Central memory CD8-positive, alpha-beta T cell (primary cell): ENCODE measurements at places on chromosomes 1 and 21.

GRCh38 chr1:117565745-117566455 lies 39.9 kb upstream of the TENT5C start:
- peak; percentile 2 for DNase-seq

- DNase-seq, result no peak
Observed at GRCh38 chr1:231690059-231690458, 63.5 kb downstream of the DISC1 start.

DNA sequence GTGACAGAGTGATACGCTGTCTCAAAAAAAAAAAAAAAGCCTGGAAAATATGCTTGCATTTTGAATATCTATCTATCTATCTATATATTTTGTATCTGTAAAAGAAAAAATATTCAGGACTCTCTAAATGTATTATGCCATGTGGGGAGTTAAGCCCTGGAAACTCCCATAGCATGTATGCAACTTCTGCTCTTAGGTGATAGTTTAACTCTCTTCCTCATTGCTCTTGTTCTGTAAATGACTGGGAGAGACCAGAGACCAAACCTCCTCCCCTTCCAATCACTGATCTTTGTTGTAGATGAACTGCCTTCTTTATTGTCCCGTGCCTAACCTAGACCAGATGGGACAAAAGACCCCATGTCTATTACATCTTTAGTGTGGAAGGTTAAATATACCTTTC lies 37.6 kb upstream of the CAMTA1 start:
- no peak for DNase-seq

DNA sequence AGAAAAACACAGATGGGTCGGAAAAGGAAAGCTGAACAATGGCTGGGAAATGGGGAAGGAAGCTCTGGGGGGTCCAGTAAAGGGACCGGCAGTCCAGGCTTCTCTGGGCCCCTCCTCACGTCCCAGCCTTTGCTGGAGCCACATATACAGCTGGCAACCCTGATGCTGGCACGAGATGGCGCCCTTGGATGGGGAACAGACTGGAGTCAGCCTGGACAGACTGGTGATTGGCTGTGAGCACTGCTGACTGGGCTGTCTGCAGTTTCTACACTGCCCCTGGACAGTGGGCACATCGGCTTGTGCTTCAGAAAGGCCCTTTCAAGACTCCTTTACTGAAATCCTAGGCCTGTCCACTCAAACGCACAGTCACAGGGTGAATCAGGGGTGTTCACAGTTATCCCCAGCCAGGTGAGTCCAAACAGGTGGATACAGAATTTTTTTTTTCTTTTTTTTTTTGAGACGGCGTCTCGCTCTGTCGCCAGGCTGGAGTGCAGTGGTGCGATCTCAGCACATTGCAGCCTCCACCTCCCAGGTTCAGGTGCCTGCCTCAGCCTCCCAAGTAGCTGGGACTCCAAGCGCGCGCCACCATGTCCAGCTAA lies 31.1 kb upstream of the ZBTB40 start:
- no peak for DNase-seq

GRCh38 chr1:210144736-210145135 lies 87.9 kb upstream of the SERTAD4 start:
- no peak for DNase-seq

DNA sequence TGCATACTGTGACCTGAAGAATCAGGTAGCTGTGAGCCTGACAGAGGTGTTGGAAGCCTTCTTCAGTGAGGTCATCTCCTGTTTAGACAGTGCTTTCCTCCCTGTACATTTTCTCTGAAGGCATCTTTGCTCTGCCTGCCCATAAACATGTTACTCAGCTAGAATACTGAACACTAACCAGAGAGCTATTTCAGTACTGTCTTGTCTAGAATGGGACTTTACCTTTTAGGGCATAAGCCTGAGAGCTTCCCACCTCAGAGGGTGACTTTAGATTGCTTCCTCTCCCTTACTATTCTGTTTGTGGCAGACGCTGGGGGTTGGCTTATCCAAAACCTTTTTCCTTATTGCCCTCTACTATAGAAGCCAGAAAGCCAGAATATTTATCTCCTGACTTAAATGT lies 23.3 kb upstream of the ZNF326 start:
- no peak for DNase-seq

DNA sequence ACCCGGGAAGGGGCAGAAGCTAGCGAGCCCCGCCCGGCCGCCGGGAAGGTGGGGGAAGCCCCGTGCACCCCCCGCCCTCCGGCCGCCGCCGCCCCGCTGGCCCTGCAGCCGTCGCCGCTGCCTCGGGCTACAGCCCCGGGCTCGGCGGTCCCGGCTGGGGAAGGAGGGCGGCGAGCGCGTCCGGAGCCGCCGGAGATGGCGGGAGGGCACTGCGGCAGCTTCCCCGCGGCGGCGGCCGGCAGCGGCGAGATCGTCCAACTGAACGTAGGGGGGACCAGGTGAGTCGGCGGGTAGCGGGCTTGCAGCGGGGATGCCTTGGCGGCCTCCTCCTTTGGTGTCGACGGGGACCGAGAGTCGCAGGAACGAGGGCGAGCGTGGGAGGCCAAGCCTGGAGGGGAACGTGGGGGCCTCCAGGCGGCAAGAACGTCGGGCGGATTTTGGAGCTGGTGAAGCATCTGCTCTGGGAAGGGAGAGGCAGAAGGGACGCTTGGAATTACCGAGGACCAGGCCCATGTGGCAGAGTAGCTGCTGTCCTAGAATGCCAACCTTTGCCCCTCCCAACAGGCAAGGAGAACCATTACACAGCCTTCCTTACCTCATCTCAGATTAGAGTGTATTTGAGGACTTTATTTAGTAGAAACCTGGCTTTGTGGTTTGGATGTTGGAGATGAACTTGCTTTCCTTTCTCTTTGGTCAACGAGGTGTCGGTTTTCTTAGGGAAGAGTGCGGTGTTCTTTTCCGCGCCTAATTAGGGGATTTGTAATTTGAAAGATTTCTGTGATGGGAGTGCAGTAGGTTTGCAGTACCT lies 591 bp downstream of the KCTD3 start:
- no peak for DNase-seq

DNA sequence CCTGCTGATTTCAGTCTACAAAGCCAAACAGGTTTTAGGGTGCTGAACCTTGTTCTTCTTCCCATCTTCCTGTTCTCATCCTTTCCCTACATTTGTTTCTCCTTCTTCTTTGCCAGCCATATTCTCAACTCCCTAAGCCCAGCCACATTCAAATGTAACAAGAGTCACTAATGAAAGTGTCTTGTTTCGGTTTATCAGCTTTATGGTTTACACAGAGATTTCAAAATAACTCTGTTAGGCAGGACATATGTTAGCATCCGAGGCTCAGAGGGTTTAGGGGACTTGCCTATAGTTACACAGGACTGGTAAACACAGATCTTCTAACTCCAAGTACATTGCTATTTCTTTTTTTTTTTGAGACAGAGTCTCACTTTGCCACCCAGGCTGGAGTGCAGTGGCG lies 61.3 kb downstream of the NDUFS5 start:
- DNase-seq, result no peak

- no peak for DNase-seq
Observed at GRCh38 chr1:10975567-10976326, 36.7 kb upstream of the TARDBP start.

DNA sequence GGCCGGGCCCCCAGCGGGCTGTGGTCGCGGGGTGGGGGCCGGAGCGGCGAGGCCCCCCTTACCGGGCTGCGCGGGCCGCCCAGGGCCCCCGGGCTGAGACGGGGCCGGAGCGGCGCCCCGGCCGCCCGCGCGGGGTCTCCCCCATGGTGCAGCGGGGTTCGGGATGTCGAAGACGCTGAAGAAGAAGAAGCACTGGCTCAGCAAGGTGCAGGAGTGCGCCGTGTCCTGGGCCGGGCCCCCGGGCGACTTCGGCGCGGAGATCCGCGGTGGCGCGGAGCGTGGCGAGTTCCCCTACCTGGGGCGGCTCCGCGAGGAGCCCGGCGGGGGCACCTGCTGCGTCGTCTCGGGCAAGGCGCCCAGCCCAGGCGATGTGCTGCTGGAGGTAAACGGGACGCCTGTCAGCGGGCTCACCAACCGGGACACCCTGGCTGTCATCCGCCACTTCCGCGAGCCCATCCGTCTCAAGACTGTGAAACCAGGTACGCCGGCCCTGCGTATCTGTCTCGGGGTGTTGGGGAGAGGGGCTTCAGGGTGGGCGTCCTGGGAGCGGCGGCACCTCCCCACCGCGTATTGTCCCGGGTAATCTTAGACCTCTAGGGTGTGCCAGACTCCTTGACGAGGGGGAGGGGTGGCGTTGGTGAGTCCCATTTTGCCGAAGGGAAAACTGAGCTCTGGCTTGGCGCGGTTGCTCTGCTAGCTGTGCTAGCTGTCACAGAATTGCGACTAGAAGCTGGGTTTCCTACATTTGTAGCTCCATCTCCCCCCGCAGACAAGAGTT lies 745 bp downstream of the MAGI3 start:
- peak; percentile 17 for DNase-seq

- no peak for DNase-seq
Observed at GRCh38 chr1:15959827-15960446, 16.0 kb downstream of the ZBTB17 start.

DNA sequence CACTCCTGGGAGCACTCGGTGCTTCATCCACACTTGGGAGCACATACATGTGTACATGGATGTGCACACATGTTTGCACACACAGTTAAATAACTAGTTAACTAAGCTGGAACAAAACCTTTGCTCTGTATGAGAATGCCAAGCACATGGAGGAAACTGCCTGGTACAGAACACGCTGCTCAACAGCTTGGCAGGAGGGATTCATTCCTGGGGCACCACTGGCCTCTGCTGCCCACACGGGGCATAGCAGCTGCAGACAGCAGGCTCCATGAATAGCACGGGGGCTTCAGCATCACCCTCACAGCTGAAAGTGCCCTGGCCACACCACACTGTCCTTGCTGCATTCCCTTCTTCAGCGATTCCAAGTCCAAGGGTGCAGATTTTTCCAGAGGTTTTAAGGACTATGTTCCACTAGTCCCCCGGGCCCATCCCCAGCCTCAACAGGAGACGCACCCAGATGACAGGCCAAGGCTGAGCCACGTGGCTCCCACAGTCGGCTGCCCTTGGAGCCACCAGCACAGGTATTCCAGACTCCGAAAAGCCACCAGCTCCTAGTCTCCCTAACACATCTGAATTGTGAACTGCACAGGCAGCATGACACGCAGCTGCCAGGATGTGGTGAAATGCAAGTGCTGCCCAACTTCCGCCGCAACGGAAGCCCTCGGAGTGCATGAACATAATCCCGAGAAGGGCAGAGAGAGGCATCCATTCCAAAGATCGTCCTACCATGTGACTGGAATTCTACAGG lies 16.9 kb downstream of the NPHP4 start:
- DNase-seq, result no peak

GRCh38 chr1:64243757-64244080 lies 40.3 kb downstream of the UBE2U start:
- DNase-seq, result no peak

- DNase-seq, result no peak
Observed at GRCh38 chr1:175078629-175079028, 11.0 kb downstream of the TNN start.

- DNase-seq, result no peak
Observed at GRCh38 chr21:18265944-18266343, 21.3 kb downstream of the CHODL start.

GRCh38 chr21:35628316-35628715 lies 432.0 kb downstream of the SETD4 start:
- DNase-seq, result no peak

DNA sequence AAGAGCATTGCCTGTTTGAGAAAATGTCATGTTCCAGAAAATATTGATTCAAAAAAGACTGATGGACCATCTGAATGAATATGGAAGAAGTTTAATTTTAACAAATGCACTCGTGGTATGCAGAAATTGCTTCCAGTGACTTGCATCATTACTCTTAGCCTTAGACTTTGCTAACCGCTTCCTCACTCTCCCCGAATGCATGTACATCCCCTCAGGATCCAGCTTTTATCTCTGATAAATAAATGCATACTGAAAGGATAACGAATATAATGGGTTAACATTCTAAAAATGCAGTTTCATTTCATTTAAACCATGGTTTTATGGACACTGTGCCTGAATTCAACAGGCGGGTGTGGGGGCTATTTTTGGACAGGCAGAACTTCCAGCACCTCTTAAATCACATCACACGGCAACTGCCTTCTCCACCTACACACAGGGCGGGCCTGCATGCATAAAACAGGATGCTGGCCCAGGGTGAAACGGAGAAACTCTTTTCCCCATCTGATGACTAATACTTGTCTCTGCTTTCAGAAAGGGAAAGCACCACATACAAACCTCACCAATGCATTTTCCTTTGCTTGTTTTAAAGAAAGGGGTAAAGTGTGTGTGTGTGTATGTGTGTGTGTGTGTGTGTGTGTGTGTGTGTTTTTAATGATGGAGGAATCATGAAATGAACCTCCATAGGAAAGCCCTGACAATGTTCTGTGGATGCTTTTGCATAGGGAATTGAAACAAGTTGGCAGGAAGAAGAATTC lies 48.7 kb downstream of the SPAG17 start:
- DNase-seq, result no peak

DNA sequence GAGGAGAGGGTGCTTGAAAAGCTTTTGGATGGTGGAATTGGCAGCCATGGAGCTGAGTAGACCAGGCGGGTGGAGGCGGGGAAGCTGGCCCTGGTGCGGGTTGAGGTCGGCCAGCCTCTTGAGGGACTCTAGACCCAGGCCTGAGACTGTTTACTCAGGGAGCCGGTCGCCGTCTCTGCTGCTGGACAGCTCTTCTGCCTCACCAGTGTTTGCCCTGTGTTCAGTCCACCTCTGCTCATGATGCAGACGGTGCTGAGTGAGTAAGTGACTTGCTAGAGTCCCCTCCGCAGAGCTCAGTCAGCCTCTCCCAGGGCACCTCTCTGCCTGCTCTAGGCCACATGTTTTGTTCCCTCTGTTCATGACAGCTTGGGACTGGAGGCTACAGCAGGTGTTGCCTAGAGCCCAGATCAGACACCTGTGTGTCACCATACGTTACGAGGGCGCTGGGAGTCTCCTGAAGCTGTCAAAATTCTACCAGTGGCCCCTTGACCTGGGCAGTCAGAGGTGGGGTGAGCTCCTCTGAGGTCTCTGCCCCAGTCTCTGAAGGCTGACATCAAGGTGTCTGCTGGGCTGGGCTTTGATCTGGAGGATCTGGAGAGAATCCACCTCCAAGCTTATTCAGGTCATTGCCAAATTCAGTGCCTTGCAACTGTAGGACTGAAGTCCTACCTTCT lies 73.5 kb upstream of the WNT4 start:
- DNase-seq, result no peak

- DNase-seq, result peak; percentile 76
Observed at GRCh38 chr1:154221278-154222001, 685 bp downstream of the UBAP2L start.

- DNase-seq, result no peak
Observed at GRCh38 chr1:248406721-248407692, 4.2 kb downstream of the OR2T1 start.

DNA sequence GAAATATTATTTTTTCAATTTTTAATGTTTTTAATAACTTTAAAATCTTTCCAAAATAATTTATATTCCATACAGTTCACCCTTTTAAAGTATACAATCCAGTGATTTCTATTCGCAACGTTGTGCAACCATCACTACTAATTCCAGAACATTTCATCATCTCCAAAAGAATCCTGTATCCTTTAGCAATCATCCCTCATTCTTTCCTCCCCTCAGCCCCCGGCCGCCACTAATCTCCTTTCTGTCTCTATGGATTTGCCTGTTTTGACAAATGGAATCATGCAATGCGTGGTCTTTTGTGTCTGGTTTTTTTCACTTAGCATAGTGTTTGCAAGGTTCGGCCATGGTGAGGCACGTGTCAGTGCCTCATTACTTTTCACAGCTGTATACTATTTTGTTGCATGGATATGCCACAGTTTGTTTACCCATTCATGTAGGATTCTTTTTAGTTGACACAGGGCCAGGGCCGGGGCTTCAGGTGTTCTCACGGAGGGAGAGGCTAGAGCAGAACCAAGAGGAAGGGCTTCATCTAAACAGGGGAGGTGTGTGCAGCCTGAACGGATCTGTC lies 40.6 kb upstream of the ZBTB40 start:
- DNase-seq, result no peak

GRCh38 chr21:44509539-44509938 lies 30.5 kb downstream of the KRTAP10-1 start:
- no peak for DNase-seq
